Stromal cell of bone marrow (primary cell): ENCODE measurements at places on chromosomes 3 and 15.

DNA sequence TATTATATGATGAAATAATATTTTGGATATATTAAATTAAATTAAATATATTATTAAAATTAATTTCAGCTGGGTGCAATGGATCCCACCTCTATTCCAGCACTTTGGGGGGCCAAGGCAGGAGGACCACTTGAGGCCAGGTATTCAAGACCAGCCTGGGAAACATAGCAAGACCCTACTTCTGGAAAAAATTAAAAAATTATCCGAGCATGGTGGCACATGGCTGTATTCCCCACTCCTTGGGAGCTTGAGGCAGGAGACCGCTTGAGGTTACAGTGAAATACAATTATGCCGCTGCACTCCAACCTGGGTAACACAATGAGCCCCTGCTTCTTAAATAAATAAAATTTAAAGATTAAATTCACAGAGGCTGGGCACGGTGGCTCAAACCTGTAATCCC, 61.4 kb downstream of the SH3BP5 start:
- no peak for DNase-seq

DNA sequence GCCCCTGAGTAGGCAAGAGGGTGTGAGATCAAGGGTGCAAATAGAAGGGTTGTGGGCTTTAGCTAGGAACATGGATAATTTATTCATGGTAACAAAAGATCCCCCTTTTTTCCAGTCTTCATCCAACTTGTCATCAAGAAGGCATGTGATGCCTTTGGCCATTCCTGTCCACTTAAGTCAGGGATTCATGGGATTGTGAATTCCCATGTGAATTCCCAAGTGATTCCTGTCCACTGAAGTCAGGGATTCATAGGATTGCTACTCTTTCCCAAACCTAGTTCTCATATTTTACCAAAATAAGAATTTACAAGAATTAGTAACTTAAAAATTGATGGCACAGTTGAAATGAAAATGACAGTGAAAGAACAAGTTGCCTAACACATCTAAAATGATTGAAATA, 40.8 kb downstream of the HMG20A start:
- no peak for DNase-seq

GRCh38 chr3:194000712-194001111, 135.2 kb upstream of the HES1 start:
- DNase-seq, result no peak

DNA sequence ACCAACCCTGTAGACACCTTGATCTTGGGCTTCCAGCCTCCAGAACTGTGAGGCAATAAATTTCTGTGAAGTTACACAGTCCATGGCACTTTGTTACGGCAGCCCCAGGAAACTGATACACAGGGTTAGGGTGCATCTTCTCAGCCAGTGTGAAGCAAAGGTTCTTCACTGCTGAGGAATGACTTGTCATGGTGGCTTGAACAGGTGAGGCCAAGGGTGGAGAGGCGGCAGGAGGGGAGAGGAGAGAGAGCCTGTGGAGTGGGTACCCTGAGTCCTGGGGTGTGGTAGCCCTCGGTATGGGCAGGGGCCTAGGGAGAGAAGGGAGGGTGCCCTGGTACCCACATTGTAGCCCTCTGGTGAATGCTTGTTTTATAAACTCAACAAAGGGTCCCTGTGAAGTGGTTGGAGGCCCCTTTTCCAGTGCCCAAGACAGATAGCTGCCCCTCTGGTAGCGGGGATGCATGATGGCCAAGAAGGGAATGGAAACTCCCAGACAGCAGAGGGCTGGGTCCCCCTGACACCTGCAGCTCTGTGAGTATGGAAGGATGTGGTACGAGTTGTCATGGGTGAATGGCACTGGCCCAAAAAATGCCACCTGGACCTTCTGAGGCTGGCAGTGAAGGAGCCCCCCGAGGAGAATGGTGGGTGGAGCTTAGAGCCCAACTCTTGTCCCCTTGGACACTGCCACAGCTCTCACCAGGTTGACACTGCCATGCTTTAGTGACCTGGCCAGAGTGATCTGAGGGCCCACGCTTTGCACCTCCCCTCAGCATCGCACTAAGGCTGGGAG, 49.6 kb downstream of the SPSB4 start:
- no peak for DNase-seq

- DNase-seq, result no peak
Observed at GRCh38 chr3:140994316-140994715, 52.7 kb downstream of the SLC25A36 start.

DNA sequence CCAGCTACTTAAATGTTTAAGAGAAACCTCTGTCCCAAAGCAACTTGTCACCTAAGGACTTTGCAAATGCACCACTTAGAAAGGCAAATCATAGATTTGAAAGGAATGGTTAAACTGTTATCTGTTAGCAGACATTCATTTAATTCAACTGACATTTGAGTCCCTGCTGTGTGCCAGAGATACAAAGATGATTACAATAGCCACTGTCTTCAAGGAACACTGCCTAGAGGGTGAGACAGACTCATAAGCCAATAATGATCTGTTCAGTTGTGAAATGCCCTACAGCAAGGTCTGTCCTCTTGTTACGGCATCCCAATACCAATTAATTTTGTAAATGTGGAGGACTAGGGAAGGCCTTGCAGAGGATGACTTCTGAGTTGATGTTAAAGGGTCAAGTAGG, 113.1 kb downstream of the ATG7 start:
- no peak for DNase-seq

GRCh38 chr3:16456784-16457415, 56.6 kb downstream of the RFTN1 start:
- peak; percentile 72 for DNase-seq

DNA sequence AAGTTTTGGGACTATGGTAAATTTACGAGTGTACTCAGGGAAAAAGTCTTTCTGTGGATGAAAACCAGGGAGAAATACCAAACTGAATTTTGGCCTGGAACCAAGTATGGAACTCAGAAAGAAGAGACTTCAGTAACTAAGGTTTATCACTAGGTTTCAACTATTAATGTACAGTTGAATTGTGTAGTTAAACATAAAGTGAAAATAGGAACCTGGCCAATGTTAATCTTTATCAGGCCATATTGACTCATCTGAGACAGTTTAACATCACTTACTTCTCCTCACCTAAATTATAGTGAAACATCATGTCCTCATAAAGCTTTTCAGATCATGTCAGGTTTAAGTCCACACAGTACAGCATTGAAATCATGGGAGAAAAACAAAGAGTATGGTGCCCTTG, 197.7 kb downstream of the LSAMP start:
- DNase-seq, result no peak

GRCh38 chr15:29593111-29593510, 229.2 kb downstream of the TJP1 start:
- no peak for DNase-seq

DNA sequence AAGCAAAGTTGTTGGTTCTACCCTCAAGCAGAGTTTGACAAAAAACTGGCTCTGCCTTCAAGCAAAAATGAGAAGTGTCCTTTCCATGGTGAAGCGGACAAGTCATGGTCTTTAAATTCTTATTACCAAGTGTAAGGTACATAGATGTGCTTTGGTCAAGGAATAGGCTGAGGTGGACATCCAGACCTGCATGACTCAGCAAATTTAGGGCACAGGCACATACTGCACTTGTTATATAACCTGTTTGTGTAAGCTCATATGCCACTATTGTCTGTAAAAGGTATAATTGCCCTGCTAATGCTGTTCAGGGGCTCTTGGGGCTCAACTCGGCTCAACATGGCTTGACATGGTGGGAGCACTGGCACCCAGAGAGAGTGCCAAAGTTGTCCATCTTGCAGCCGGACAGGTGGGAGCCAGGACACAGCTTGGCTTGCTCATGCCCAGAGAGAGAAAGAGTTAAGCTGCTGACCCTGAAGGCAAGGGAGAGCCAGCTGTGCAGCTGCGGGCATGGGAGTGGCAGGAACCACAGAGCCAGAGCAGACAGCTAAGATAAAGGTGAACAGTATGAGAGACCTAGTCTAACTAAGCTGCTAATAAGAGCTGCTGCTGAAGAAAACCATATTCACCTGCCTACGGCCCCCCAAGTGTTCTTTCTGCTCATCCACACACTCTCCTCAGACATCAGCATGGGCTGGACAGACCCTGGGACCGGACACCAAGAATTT, 17.7 kb downstream of the MCCC1 start:
- no peak for DNase-seq

DNA sequence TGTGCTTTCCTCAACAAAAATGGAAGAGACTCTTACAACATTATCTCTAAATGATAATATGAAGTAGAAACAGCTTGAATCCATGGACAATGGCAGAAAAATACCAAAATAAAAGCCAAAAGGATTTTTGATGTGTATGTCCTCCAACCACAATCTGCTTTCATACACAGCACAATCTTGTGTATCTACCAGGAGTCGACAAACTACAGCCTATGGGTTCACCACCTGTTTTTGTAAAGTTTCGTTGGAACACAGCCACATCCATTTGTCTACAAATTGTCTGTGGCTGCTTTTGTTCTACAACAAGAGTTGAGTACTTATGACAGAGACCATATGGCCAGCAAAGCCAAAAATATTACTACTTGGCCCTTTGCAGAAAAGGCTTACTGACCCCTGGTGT, 88.7 kb upstream of the UBE2E2 start:
- DNase-seq, result no peak

DNA sequence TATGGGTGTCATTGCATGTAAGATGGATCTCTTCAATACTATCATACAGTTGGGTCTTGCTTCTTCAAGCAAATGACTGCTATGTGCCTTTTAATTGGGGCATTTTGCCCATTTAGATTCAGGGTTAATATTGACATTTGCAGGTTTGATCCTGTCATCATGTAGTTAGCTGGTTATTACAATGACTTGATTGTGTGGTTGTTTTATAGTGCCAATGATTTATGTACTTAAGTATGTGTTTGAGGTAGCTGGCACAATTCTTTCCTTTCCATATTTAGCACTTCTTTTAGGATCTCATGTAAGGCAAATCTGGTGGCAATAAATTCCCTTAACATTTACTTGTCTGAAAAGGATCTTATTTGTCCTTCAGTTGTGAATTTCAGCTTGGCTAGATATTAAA, 267.5 kb downstream of the VGLL3 start:
- DNase-seq, result no peak

DNA sequence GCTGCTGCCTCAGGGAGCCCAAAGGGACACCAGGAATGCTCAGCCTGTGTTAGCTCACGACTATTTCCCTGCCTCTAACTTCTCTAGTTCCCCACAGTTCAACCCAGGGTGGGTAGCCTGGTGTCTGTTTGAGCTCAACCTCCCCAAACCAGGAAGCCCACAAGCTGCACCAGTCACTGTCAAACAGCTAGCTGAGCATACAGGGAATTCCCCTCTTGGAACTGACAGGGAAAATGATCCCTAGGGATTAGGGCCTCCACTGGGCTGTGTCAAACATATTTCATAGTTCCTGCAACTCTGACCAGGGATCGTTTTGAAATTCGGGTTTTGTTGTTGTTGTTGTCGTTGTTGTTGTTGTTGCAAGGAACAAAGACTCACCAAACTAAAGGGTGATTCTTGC, 147.1 kb upstream of the ICE2 start:
- no peak for DNase-seq

- no peak for DNase-seq
Observed at GRCh38 chr3:12632523-12632922, 31.4 kb downstream of the RAF1 start.

GRCh38 chr3:60552581-60552980, 698.7 kb downstream of the FHIT start:
- no peak for DNase-seq

DNA sequence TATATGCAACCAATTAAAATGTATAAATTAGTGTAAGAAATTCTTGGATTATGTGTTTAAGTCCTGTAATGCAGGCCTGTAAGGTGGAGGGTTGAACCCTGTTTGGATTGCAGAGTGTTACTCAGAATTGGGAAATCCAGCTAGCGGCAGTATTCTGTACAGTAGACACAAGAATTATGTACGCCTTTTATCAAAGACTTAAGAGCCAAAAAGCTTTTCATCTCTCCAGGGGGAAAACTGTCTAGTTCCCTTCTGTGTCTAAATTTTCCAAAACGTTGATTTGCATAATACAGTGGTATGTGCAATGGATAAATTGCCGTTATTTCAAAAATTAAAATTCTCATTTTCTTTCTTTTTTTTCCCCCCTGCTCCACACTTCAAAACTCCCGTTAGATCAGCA, 65.4 kb upstream of the ACAD9 start:
- DNase-seq, result no peak

- no peak for DNase-seq
Observed at GRCh38 chr3:32128936-32129335, 22.5 kb downstream of the GPD1L start.

DNA sequence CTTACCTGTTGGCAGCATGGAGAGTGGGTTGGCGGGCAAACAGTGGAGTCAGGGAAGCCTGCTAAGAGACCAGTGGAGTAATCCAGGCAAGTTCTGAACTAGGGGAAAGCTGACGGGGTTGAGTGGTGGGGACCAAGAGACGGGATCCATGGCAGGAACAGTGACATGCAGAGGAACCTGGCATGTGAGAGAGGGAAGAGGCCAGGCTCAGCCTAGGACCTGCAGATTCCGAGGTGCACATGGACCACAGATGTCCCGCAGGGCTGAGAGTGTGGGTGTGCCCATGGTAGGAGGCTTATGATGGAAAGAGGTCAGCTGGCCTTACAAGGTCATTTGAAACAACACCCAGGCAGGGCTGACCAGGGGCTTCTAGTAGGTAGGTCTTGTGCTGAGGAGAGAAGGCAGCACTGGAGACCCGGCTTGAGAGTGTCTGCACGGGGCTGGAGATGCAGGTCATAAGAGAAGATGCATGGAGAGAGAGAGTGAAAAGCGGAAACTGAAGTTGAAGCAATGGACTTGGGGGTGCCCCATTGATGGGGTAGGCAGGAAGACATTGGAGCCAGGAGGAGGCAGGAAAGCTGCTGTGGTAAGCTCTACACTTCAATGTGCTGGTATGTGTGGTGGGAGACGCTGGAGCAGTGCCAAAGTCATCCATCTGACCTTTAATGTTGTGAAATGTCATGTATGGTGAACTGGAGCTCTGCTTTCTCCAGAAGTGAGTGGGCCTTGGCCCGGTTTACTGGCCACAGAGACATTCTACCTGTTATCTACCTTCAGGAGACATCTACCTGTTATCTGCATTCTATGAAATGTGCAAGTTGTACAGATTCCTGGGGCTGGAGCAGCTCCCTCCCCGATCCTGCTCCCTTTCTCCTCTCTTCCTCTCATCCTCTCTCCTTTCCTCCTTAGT, 4.6 kb downstream of the SPSB4 start:
- DNase-seq, result no peak

DNA sequence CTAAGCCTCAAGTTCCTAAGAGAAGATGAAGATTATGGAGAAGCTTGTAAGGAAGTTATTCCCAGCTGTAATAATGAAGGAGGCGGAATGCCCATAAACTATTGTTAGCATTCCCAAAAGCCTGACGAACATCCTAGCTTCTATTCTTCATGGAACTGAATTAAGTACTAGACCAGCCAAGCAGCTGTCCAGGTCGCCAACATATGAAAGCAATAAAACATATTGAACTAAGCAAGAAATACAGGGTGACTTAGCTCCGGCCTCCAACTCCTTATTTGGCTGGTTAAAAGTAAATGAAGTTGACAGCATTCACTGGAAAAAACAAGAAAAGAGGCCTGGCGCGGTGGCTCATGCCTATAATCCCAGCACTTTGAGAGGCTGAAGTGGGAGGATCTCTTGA, 174.0 kb upstream of the TPM1 start:
- no peak for DNase-seq

GRCh38 chr15:29693225-29693624, 129.0 kb downstream of the TJP1 start:
- DNase-seq, result no peak
